ENCODE measurements at places on chromosomes 4 and X.
A peak's percentile ranks its signal among the peaks of the same experiment; 100 is the strongest.

GRCh38 chrX:150731795-150732194 is 38.6 kb downstream of the MTMR1 start:
- no peak for DNase-seq

GRCh38 chr4:26010304-26010703 is 96.3 kb downstream of the SMIM20 start:
- no peak for DNase-seq

DNA sequence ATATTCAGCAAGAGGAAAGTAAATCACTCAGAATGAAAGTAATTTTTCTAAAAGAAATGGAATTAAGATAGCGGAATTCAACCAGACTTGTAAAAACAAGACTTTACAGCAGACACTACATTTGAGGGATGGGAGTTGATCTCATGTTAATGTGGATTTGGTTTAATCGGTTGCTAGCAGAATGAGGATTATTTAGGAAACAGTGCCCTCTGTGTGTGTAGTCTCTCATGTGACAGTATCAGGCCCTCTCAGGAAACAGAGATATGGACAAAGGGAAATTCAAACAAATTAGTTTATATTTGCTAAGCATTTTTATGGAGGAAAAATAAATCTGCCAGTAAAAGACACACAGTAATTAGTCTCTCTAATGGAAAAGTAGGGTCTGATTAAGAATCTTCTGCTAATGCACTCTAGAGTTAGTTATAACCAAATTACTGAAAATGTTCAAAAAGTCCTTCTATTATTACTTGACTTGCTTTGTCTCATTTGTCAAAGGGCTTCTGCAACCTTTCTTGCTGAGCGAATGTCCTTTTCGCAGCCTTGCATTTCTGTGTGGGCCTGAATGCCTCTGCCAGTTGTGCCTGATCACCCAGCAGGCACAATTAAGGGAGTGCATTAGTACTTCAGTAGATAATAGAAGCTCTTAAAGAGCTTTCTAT is 1282.3 kb upstream of the TENM3 start:
- DNase-seq: peak; percentile 20

DNA sequence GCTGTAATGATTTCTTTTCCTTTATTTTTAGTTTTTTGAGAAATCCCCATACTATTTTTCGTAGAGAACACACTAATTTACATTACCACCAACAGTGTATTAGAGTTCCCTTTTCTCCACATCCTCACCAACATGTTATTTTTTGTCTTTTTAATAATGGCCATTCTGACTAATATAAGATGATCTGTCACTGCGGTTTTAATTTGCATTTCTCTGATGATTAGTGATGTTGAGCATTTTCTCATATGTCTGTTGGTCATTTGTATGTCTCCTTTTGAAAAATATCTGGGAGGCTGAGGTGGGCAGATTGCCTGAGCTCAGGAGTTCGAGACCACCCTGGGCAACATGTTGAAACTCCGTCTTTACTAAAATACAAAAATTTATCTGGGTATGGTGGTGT is 30.2 kb downstream of the SPINK2 start:
- no peak for DNase-seq

DNA sequence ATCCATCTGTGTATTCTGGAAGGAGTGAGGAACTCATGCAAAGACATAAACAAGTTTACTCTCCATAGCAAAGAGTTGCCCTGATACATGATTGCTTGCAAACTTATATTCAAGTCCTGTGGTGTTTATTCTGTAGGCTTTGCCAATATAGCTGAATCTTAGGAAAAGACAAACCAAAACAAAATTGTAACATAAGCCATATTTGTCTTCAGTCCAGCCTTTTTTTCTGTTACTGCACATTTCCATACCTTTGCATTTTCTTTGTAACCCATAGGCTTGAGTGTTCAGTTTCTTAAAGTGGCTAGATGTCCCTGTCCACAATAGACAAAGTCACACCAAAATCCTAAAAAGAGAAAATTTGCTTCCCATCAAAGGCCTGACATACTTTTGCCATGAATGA is 120.4 kb downstream of the PPARGC1A start:
- DNase-seq: no peak

- DNase-seq: no peak
These were observed 406.5 kb downstream of the RPA4 start for GRCh38 chrX:97290199-97290598.

DNA sequence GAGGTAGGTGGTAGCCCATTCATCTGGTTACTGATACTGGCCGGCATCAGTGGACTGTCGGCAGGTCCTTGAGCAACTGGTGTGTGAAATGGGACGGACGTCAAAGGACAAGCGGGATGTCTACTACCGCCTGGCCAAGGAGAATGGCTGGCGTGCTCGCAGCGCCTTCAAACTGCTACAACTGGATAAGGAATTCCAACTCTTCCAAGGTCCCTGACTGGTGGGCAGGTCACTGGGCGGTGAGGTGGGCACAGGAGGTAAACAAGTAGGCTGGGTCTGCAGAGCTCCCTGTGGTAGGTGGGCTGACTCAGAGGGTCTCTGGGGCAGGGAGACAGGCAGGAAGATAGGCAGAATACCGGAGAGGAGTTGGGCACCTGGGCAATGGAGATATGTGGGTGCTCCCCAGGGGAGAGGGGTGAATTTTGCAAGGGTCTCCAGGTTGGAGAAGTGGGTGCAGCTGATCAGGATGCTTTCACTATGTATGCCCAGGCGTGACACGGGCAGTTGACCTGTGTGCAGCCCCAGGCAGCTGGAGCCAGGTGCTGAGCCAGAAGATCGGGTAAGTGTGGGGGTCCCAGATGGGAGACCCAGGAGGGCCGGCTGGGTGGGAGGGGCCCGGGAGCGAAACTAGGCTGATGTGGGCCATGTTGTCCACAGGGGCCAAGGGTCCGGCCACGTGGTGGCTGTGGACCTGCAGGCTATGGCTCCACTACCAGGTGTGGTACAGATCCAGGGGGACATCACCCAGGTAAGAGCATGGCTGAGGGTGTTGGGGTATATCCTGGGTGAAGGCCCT is 2.2 kb downstream of the FTSJ1 start:
- DNase-seq: no peak

- no peak for DNase-seq
These were observed 2.0 kb downstream of the GAK start for GRCh38 chr4:930028-930551.

GRCh38 chr4:76570141-76570973 is 135.3 kb downstream of the SHROOM3 start:
- DNase-seq: no peak

GRCh38 chr4:26204249-26204825 is 116.5 kb upstream of the RBPJ start:
- DNase-seq: no peak

DNA sequence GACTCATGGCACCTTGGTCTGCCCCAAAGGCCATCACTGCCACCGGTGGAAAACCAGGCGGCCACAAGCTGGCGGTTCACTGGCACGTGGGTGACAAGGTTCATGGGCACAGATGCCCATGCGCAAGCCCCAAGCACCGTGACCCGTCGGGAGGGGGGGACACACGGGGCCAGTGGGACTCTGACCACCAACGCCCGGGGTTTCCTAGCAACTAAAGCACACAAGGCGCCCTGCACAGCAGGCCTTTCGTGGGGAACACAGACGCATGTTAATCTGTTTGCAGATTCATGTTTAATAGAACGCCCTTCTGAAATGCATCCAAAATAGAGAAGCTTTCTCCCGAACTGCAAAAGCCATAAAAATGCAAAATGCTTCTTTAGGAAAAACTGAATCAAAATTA is 43.9 kb downstream of the FAM53A start:
- no peak for DNase-seq

DNA sequence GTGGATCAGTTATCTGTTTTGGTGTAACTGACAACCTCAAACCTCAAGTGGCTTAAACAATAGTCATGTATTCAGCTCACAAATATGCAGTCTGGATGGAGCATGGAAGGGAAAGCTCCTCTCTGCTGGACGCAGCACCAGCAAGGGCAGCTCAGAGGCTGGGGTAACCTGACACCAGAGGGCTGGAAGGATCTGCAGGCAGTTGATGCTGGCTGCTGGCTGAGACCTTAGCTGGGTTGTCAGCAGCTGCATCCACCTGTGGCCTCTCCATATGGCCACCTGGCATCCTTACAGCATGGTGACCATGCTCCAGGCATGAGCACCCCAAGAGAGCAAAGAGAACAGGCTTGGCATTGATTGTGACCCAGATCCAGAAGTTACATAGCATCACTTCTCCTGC is 46.7 kb downstream of the ENPP6 start:
- no peak for DNase-seq

DNA sequence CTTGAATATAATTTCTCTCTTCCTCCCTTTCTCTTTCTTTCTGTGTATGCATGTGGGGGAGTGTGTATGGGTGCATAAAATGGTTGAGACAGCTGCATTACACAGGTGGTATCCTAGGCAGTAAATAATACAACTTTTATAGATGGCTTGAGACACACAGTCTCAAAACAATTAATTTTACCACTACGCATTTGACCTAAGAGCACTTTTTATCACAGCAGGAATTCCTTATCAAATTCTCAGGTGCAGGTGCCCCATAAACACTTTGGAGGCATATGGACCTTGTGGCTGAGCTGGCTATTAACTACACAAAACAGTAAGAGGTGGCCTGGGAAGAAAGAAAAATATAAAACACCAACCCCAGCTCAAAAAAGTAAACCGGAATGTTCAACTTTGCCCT is 91.3 kb downstream of the RASGEF1B start:
- no peak for DNase-seq

DNA sequence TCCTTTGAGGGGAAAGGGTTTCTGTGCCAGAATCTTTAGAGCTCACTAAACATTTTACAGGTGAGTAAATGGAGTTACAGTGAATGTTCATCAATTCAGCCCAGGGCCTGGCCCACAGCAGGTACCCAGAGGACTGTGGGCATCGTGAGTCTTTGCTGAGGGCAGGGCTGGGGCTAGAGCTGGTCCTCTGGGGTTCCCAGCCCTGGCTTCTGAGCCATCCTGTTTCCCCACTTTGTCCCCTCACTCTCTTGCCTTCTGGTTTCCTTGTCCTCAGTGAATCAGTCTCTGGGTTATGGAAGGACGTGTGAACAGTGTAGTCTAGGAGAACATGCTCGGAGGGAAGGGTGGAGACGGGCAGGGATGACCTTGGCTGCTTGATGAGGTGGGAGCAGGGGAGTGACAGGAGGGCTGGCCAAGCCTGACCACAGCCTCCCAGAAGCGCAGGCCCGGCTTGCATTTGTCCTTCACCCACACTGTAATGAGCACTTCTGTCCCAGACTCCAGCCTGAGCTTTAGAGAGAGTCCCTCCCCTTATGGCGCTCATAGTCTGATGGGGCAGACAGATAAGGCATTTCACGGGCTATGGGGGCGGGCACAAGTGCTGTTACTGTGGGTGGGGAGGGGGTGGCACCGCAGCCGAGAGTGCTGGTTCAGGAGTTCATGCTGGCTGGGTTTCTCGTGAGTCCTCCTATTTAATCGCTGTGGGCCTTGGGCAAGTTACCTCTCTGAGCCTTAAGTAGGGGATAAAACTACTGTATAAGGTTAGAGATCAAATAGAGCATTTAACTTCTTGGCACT is 17.3 kb downstream of the TBC1D14 start:
- DNase-seq: no peak

DNA sequence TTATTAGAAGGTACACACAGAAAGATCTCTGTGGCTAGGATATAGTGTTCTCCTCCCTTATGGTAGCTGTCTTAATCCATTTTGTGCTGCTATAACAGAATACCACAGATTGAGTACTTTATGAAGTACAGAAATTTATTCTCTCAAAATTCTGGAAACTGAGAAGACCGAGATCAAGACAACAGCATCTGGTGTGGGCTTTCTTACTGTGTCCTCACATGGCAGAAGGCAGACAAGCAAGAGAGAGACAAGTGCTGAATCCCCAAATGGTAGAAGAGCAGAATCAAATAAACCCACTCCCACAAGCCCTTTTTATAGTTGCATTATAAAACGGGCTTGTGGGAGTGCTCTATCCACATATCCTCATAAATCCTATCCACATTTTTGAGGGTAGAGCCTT is 373.1 kb downstream of the GABRG1 start:
- DNase-seq: no peak

DNA sequence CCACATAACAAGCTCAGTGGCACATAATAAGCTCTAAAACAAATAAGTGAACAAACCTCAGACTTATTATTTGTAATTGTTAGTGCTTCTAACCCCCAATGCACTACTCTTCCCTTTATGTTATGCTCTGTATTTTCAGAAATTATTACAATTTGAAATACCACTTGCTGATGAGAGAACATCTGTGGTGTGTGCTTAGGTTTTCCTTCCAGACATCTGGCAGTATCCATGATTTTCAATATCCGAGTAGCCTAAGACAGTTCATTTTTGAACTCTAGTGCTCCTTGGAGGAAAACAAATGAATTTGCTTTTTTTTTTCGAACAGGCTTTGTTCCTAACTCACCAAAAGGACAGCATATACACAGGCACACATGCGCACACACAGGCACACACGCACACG is 278.7 kb upstream of the CLNK start:
- no peak for DNase-seq

DNA sequence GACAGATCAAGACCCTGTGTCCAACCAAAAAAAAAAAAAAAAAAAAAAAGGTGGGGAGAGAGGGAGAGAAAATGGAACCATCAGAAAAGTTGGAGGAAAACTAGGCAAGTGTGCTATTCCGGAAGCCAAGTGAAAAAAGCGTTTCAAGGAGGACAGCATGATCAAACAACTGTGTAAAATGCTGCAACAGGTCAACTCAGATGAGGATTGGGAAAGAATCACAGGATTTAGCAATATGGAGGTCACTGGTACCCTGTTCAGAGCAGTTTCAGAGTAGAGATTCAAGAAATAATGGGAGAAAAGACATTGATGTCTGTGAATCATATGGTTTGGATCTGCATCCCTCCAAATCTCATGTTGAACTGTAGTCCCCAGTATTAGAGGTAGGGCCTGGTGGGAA is 47.5 kb downstream of the TIGD4 start:
- no peak for DNase-seq

DNA sequence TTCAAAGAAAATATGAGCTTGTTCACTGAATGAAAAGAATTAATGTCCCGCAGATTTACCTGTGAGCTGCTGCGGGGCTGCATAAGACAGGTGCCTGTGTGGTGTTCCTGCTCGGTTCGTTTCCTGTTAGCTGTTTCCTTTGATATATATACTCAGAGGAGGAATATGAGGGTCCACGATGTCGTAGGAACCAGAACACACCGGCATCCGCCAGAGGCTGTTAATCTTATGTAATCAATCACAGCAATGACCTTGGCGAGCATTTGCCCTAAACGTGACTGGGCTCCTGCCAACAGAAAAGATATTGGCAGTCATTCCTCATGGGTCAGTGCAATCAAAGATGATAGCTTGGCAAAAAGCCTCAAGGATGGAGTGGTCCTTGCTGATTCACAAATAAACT is 260.1 kb downstream of the EVC2 start:
- no peak for DNase-seq

- no peak for DNase-seq
These were observed 46.1 kb downstream of the DCX start for GRCh38 chrX:111365770-111366325.

DNA sequence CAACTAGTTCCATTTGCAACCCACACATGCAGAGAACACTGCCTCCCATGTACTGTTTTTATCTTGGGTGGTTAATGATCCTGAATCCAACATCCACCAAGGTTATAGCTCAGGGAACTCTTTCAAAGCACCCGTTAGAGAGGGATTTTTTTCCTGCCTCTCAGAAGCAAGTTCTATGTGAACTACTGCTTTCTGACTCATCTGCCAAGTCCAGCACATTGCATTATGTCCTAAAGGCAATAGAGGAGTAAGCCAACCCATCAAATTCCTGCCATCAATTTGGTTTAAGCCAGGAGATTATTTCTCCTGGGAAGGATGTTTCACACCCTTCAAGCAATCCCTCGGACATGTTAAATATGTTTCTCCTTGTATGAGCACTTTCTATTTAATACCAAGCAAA is 334.5 kb downstream of the GASK1B start:
- no peak for DNase-seq

GRCh38 chr4:56271131-56271530 is 116.2 kb downstream of the AASDH start:
- DNase-seq: no peak
